ENCODE measurements at places on chromosomes 2 and 18.

DNA sequence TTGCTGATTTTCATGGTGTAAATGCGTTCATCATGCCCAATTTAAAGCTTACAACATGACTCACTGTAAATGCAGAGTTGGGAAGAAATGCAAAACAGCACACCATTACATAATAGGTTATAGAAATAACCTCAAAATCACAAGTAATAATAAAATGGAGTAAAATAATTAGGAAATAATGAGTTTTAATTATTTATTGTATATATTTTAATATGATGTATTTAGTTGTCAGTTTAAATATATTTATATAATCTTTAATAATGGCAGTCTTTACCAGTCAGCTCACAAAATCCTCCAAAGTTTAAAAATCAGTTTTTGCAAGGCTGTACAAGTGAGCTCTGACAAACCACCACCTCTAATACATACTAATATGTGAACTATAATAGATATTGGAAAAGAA, 180.2 kb downstream of the RND3 start:
- no peak for DNase-seq

GRCh38 chr2:234044157-234044556, 6.3 kb upstream of the SPP2 start:
- DNase-seq, result peak; percentile 88

- DNase-seq, result no peak
Observed at GRCh38 chr2:24509425-24509824, 18.4 kb downstream of the NCOA1 start.

DNA sequence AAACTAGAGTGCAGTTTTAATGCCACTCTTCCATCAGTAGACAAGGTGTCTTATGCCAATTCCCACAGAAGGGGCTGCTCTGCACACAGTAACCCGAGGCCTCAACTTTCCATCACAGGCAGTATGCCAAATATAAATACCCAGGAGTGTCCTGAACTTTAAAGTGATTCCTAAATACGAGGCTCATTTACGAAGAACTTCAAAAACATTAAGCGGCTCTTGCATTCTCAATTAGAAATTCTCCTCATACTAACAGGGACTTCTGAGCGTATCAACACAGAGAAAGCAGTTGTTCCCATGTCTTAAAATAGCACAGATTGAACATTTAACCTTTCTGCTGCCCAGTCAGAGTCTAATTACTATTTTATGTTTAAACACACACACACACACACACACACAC, 638.6 kb downstream of the ERBB4 start:
- DNase-seq, result no peak
